Stimulated activated CD4-positive, alpha-beta T cell treated with anti-CD3 and anti-CD28 coated beads, Interleukin-12 subunit alpha, Interleukin-12 subunit beta, amount 100 ng/mL, for 48 hours (primary cell): ENCODE measurements at places on chromosomes 2 and 18.

DNA sequence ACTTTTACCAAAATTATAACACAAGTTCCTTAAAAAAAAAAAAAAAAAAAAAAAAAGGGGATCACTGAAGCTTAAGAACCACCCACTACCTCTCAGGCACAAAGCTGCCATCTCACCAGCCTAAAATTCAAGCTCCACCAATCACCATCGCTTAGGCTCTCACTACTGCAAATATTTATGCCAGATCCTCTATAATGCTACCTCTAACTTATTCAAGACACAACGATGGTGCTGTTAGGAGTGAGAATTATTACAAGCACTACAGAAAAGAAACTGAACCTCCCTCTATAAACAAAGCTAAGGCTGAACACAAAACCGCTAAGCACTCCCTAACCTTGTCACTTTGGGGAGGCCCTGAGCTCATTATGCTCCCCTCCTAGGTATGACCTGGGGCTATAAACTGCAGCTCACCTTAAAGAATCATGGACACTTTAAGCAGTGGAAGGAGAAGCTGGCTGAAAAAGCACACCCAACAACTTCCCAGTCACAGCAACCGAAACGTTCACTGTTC is 3.6 kb downstream of the FZD5 start:
- no peak for DNase-seq

GRCh38 chr18:79942211-79942610 is 9.2 kb downstream of the SLC66A2 start:
- DNase-seq = no peak

GRCh38 chr2:12931186-12931844 is 214.6 kb downstream of the TRIB2 start:
- DNase-seq = no peak

DNA sequence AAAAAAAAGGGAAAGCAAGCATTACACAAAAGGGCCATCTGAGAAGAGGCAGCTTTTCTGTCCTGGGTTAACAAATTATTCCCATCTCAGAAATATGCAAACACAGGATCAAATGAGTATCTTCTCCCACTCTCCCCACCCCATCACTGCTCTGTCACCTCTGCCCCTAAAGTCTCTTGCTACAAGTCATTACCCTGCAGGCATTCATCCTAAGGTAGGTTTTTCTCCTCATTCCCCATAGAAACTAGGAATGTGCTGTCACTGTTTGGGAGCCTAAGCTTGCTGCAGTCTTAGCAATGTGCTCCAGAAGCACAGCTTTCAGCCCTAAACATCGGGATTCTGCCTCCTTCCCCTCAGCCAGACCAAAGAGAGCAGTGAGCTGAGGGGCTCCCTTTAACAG is 3.6 kb downstream of the LRRTM1 start:
- no peak for DNase-seq

DNA sequence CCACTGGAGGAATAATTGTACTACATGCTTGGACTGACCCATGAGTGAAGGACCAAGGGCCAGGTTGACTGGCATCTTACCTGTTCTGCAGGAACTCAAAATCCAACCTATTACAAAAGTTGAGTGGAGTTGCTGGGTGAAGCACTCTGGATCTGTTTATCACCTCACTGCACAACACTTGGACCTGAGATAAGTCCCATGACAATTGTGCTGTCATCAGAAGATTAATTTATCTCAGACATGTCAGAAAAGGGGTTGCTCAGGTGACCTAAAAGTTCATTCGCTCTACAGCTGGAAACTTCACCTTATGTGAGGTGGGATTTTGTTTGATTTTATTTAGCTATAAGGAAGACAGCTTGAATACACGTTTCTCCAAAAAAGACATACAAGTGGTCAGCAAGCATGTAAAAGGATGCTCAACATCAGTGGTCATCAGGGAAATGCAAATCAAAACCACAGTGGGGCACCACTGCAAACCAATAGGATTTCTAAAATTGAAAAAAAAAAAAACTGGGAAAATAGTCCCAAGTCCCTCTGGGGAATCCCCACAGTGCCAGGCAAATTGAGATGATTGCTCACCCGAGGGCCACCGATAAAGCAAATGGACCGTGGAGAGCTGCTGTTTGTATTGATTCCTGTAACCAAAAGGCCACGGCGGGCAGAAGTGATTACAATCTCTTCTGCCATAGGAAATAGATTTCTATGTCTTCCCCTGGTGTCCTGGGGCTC is 65.8 kb upstream of the SLC35F5 start:
- DNase-seq = no peak

- no peak for DNase-seq
Observed at GRCh38 chr2:235551965-235552364, 58.1 kb downstream of the AGAP1 start.

- no peak for DNase-seq
Observed at GRCh38 chr2:165079432-165079831, 124.1 kb upstream of the SLC38A11 start.

DNA sequence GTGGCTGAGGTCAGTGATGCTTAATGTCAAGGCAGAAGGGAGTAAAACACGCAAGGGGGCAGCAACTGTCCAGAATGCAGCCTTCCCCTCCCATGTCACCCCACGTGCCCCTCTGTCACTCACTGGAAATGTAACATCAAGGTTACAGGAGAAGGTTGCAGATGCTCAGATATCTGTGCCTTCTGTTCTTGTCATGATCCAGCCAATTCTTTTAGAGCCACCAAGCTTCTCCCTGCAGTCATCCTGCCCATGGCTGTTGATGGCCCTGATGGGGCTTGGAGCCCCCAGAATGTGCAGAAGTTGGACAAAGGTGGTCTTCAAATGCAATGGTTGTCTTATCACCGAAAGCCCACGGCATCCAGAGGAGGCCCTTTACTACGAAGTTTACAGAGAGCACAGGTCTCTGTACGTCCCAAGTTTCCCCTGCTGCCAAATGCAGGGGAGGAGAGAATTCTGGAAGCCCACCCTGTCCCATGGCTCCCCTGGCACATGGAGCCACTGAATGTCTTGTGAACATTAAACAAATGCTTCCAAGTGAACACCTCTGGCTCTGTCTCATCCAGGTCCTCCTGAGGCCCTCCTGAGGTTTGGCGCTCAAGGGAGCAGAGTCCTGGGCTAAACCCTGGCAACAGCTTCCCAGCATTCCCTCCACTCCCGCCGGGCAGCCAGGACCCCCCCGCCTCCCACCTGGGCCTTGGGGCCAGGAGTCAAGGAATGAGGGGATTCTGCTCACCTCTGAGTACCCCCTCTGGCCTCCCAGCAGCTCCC is 4.5 kb upstream of the GPR55 start:
- no peak for DNase-seq

DNA sequence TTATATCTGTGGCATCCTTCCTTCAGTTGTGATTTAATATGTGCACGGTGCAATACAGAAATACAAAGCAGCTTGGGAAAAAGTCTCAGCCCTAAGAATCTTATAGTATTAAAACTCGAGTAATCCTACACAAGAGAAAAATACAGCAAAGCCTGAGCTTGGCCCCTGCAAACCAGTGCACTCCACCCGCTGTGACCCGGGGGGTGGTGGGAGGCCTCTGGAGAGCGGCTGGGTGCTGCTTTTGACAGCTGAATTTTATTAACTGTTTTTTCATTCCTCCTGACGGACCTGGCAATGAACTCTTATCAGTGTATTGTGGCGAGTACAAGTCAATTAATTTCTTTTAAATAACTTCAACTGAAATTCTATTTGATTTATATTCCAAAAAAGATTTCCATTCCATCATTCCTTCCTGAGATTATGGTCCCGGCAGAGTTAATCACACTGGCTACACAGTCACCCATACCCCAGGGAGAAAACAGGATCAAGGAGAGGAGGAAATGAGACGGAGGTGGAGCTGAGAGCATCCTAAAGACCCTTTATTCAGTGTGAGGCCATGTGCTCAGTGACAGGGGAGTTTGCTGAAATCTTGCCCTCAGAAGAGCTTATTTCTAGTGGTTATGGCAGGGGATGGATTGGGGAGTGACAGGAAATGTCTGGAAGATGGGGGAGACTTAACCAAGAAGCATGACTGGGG is 124.8 kb downstream of the KLHL29 start:
- no peak for DNase-seq

- DNase-seq = no peak
Observed at GRCh38 chr2:241804326-241805229, 4.4 kb upstream of the NEU4 start.

DNA sequence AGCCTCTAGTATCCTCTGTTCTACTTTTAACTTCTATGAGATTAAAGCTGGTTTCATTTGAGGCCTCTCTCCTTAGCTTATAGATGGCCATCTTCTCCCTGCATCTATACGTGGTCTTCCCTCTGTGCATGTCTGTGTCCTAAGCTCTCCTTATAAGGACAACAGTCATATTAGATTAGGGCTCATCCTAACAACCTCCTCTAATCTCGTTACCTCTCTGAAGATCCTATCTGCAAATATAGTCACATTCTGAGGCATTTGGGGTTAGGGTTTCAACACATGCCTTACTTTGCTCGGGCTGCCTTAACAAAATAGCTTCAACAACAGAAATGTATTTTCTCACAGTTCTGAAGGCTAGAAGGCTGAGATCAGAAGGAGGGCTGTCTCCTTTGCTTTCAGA is 11.6 kb upstream of the APOB start:
- no peak for DNase-seq

DNA sequence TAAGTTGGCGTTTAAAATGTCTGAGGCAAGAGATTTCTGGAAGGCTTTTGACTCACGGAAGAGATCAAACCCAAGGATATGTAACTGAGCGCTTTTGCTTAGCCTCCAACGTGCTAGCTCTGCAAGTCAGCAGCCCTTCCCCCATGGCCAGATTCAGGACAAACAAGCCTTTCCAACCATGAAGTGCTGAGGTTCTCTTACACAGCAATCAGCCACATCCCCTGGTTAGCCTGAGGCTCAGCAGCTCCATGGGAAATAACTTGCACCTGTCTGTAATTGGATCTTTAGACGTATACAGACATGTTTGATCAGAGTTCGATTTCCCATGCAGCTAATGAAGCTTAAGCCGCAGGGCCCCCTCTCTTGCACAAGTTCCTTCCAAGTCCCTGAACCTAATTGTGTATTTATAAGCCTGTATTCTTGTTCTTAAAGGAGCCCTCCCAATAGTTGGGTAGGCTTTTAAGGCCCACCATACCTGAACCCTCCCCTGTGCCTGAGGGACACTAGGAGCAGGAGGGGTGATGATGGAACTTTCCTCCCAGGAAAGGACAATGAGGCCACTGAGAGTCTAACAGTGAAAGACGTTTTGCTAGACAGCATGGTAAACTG is 2.1 kb upstream of the TMEM131 start:
- DNase-seq = no peak

DNA sequence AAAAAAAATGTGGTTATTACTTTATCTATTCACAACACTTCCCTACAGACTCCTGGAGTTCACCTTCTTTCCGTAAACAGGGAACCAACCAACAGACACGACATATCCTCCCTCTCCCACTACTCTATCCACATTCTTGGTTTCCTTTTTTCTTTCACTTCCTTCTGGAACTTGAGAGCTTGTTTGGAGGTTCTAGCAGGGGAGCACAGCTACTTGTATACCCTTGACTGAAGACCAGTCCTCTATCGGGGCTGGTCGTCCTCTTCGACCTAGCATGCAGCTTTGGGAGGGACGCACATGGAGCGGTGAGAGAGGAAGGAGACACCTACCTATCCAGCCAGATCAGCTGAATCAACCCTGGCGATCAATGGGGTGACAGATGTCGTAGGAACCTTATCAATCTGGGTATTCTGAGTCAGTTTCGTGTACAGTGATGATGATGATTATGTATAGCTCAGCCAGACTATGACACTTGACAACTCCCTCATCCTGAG is 43.5 kb upstream of the MSH2 start:
- DNase-seq = no peak

DNA sequence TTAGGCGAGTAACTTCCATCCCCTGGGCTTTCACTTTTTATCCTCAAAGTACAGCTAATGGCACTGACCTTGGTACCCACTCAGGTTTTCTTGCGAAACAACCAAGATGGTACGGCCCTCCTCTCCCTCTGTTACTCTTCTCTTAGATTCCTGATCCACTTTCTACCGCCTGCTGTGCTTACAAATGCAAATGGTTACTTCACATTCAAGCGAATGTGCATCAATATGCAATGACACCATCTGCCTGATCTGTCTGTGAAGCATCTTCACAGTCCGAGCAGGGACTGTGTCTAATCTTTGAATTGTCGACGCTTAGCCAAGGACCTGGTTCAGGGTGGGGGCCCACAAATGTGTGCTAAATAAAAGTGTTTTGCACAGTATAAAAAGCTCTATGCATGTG is 112.2 kb downstream of the TRIB2 start:
- DNase-seq = no peak

DNA sequence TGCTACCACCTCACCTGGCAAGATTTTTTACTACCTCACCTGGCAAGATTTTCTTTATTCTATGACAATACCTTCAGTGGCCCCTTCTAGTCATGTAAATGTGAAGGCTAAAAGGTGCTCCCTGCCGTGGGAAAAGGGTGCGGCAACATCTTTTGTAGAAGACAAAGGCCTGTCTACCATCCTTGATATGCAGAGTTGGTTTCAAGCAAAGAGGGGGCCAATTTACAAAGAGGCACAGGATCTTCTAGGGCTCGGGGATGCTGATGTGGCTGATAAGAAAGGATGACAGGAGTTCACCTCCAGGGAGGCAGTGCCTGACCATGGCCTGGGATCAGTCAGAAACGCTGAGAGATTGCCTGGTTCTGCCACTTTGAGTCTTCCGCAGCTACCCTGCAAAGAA is 165.4 kb upstream of the SLC1A4 start:
- DNase-seq = no peak

DNA sequence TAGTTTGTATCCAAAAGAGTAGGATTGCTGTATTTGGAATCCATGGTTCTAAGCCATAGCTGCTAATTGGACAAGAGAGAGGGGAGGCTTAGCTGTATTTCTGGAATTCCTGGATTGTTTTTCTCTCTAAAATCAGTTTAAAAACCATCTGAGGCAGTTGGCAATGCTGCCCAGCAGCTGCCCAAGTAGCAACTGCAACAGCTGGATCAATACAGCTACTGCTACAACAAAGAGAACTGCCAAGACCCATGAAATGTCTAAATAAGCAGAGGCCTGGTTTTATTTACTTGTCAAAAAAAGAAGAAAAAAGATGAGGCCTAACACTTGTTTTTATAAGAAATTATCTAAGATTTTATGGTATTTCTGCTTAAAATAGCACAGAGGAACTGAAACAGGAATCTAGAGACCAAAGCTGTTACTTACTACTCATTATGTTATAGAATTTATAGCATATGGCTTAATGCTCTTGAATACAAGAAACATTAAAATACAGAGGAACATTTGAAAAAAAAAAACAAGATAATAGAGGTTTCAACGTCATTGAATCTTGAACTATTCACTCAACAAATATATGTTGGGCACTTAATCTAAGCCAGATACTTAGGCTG is 39.1 kb downstream of the TMEFF2 start:
- DNase-seq = no peak

- no peak for DNase-seq
Observed at GRCh38 chr2:227043981-227044380, 120.0 kb downstream of the COL4A4 start.
